ENCODE measurements at places on chromosomes 12 and 14.

DNA sequence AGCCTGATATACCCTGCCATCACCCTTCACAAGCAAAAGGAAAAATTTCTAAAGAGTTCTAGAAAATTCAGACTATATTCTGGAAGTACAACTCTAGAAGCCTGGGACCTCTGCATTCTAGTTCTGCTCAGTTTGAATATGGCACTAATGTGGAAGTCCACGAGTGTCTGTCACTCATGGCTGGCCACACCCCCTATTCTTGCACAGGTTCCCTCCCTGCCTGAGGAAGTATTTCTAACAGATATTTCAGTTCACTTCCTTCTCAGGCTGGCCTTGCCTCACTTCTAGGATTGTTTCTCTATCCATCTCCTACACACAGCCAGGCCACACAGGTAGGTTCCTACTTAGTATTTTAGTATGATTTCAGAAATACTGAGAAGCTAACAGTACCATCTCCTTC is 67.4 kb downstream of the PHLDA1 start:
- DNase-seq = peak; percentile 70

DNA sequence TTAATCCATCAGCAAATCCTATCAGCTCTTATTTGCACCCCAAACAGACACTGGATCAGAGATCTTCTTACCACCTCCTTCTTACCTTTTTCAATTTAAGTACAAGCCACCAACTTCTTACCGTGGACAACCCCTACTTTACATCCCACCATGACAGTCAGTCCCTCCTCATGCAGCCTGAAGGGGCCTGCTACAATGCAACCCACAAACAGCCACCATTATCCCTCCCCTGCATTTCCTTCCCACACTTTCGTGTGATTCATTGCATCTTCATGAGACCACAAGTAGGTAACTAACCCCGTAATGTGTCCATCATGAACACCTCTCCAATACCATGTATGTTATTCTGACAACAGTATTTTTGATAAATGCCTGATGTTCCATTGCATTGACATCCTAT is 108.6 kb downstream of the BCL11B start:
- no peak for DNase-seq

GRCh38 chr14:55332654-55333570 is 61.7 kb downstream of the FBXO34 start:
- peak; percentile 84 for DNase-seq

- DNase-seq = peak; percentile 70
These were observed 16.5 kb upstream of the KRT78 start for GRCh38 chr12:52865090-52865944.

GRCh38 chr12:6476489-6476888 is 6.0 kb upstream of the VAMP1 start:
- DNase-seq = no peak

GRCh38 chr14:71942904-71943694 is 10.9 kb downstream of the RGS6 start:
- DNase-seq = peak; percentile 45

DNA sequence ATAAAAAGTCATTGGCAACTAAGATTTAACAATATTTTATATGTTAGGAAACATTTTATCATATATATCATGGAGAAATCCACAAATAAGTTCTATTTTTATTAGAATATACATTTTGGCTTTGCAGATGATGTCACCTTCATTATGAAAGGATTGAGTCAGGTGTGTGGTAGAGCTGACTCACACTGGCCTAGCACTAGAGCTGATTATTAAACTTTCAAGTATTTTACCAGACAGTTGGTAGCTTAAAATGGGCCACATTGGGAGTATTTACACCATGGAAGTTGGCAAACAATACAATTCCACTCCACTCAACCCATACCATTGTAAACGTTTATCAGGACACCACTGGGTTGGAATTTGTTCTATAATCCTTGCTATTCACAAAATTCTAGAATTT is 1036.6 kb downstream of the TRHDE start:
- no peak for DNase-seq

- no peak for DNase-seq
These were observed 2.9 kb upstream of the CLMN start for GRCh38 chr14:95322651-95323050.

GRCh38 chr14:36997843-36998242 is 174.6 kb downstream of the SLC25A21 start:
- no peak for DNase-seq

GRCh38 chr12:25653487-25654175 is 100.5 kb upstream of the LMNTD1 start:
- DNase-seq = peak; percentile 32

GRCh38 chr14:89755816-89756215 is 198.7 kb downstream of the EFCAB11 start:
- DNase-seq = no peak

- DNase-seq = peak; percentile 75
These were observed 76.5 kb upstream of the AMIGO2 start for GRCh38 chr12:47156167-47156736.

DNA sequence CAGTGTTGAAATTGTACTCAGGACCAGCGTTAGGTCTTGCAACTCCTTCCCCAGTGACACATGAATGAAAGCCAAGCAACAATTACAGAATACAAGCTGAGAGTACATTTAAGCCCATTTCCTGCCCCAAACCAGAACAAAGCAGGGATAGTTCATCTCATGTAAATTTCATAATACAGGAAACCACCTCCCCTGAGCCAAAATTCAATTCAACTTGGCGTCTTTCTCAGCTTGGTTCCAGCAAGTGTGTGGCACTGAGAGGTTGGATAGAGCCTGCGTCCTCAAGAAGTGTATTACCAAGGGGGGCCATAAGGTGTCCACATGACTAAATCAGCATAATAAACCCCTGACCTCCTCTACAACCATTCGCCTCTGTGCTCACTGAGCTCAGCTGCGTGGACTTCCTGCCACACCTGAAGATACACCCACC is 278.9 kb upstream of the CRY1 start:
- DNase-seq = peak; percentile 38

GRCh38 chr12:132154341-132154761 is 10.1 kb downstream of the NOC4L start:
- DNase-seq = no peak

DNA sequence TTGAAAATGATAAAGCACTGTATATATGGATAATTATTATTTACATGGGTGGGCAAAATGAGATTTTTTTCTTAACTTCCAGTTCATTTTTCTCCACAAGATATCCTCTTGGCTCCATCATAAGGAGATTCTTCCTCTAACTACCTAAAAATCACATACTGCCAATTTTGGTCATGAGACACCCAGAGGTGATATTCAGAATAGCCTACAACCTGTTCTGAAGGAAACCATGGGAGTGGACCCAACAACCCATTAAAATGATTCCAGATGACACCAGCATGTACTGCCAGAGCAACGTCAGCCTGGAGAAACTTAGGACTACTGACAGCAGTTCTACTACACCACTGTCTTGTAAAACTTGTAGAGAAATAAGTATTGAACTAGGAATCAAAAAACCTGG is 136.3 kb upstream of the TMPO start:
- DNase-seq = no peak

GRCh38 chr12:24810378-24810777 is 138.5 kb downstream of the BCAT1 start:
- no peak for DNase-seq

DNA sequence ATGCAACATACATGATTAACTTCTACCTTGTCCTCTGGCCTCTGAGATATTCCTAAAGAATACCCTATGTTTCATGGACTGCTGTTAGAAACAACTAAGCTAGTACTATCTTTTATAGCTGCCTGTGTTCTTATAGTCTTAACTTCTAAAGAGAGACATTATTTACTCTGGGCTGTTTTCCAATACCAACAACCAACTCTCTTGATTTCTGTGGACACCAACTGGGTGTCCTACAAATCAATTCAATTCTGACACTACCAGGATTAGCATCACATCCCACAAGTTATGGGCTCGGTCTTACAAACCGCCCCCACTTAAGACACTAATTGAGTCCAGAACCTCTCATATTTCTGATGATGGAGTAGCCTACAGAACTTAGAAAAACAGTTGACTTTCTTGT is 8.3 kb downstream of the XPOT start:
- DNase-seq = no peak

DNA sequence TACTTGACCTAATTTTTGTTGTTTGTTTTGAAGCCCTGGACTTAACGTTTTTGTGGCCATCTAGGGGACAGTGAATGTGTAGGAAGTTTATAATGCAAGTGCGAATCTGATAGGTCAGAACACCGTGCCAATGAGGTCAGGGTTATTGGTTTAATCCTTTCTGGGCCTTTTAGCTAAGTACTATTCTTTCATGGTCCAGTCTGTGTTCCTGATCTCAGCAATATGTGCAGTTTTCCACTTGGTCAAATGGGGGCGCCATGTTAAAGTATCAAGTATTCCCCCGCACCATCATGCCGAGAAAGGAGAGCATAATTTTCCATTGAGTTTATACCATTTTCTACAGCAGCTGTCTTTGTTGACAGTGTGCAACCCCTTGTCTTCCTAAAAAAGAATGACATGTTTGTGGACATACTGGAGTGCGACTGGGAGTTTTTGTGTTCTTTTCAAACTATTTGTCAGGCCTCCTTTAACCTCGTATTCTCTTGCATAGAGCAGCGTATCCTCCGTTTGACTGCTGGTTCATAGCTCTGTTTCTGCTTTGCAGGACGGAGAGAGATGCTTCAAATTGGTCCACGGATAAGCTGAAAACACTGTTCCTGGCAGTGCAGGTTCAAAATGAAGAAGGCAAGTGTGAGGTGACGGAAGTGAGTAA is 1.3 kb downstream of the AHSA1 start:
- peak; percentile 92 for DNase-seq

DNA sequence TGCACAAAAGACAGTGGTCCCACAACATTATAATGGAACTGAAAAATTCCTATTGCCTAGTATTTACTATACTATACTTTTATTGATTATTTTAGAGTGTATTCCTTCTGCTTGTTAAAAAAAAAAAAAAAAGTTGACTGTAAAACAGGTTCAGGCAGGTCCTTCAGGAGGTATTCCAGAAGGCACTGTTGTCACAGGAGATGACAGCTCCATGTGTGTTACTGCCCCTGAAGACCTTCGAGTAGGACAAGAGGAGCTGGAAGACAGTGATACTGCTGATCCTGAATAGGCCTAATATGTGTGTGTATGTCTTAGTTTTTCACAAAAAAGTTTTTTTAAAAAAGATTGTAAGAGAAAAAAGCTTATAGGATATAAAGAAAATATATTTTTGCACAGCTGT is 12.3 kb downstream of the UBE2N start:
- DNase-seq = no peak

- DNase-seq = no peak
These were observed 12.5 kb downstream of the PTPRQ start for GRCh38 chr12:80456513-80456912.

DNA sequence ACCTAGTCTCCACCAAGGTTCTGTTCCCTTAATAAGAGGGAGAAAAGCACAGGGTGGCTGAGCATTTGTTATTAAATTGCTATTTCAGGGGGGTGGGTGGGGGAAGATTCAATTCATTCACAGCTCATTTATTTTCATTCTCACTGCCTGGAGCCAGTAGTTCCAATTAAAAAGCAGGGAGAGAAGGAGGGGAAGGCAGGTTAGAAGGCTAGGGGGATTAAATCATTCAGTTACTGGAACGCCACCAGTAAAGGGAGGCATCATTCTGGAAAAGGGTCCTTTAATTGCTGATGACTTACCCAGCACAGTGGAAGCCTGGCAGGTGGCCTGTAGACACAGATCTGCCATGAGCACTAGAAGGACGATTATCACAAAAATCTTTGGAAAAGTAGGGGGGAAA is 47.4 kb downstream of the NIN start:
- DNase-seq = no peak

- no peak for DNase-seq
These were observed 13.5 kb downstream of the NCOR2 start for GRCh38 chr12:124553862-124554428.

DNA sequence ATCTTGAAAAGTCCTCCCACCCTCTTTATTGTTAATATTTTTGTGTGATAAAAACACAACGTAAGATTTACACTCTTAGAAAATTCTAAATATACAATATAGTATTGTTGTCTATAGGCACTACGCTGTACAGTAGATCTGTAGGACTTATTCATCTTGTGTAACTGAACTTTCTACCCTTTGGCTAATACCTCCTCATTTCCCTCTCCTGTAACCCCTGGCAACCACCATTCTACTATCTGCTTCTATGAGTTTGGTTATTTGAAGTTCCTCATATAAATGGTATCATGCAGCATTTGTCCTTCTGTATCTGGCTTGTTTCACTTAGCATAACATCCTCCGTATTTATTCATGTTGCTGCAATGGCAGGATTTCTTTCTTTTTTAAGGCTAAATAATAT is 5.2 kb upstream of the CLEC9A start:
- DNase-seq = peak; percentile 33

DNA sequence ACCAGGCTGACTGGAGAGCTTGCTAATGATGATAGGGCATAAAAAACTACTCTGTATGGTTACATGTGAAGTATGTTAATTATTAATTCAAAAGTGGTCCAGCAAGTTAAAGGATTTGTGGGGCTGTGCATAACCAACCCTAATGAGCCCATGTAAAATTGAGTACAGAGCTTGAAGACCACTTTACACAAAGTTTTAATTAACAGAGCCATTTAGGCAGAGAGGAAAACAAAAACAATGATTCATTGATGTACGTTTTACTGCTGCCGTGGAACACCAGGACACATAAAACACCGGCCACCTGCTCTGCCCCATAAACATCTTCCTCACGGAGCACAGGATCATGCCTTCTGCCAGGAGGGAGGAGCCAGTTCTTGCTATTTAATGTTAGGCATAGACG is 83.5 kb downstream of the RIMBP2 start:
- no peak for DNase-seq

GRCh38 chr14:22040781-22041125 is 367.1 kb upstream of the OR4E1 start:
- no peak for DNase-seq

DNA sequence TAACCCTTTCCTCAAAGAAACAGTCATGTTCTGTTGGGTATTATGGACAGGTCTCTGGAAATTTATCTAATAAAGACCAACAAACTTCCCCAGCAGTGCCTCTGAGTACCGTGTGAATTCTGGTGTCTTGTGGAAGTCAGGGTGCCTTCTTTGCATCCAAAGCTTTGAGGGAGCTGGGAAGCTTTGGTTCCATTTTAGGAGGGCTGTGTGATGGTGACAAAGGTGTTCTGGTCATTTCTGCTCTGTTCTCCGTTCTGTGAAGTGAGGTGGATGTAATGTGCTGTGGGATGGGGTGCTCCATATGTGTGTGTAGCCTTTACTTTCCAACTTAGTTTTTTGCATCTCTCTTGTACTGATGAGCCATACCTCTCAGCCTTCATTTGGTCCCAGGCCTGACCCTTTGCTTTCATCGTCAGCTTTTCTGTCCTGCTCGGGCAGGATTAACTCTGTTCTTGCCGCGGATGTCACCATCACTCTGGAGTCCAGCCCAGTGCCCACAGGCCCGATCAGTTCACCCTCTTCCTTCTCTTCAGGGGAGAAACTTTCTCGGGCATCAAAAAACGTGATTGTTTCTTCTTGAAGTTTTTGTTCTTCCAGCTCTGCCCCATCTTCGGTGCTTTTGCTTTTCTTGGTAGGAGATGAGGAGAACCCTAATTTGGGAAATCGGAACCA is 13.2 kb downstream of the PLD4 start:
- DNase-seq = no peak

GRCh38 chr12:19719672-19720071 is 280.4 kb downstream of the AEBP2 start:
- no peak for DNase-seq

Data from hematopoietic multipotent progenitor cell treated with erythropoietin and hydrocortisone succinate and interleukin-3 and kit ligand, for 6 days (in vitro differentiated cells).